ENCODE measurements at places on chromosomes 7 and 10.

DNA sequence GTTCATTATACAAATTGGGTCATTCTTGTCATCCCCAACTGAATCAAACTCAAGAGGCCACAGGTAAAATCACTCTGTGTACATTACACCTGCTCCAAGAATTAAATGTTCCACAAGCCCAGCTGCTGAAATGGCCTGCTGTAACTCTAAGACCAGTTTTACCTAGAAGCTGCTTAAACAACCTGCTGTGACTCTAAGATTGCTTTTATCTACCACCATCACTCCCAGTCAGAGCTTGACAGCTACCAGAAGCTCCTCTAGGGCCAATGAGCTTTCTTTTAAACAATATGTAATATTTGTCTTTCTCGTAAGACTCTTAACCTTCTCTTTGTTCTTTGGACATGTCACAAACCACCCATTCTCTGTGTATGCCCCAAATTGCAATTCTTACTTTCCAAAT, 141.8 kb upstream of the LRGUK start:
- DNase-seq: no peak

DNA sequence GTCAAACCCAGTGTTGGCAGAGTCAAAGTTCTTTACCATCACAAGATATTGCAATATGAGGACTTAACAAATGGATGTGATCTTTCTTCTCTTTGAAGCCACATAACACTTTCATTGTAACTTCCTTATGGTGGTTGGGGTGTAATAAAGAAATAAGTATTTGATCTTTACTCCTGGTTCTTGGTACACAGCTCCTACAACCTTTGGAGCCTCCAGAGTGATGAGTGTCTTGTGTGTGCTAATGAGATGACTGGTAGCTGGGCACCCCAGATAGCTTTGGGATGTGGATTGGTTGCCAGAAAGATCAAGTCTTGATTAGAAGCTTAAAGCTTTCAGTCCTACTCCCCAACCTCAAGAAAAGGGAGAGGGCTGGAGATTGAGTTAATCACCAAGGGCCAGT, 31.1 kb upstream of the YAE1 start:
- no peak for DNase-seq

- DNase-seq: no peak
Measured at GRCh38 chr10:21355591-21356011, 169.9 kb downstream of the SKIDA1 start.

- DNase-seq: no peak
Measured at GRCh38 chr10:48332871-48333216, 26.4 kb downstream of the MAPK8 start.

DNA sequence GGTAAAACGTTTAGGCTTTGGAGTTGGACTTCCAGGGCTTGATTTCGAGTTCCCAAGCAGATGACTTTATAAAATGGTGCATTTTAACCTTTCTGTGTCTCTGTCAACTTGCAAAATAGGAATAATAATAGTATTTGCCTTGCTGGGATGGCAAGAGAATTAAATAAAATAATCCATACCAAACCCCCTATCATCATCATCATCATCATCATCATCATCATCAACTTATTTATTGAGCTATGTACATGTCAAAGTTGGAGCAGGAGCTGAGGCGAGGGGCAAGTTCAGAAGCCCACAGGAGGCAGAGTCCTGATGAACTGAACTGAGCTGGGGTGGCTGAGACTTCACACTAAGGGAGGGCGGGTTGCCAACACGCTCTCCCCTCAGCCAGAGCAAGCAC, 51.7 kb upstream of the KCNMA1 start:
- DNase-seq: no peak

DNA sequence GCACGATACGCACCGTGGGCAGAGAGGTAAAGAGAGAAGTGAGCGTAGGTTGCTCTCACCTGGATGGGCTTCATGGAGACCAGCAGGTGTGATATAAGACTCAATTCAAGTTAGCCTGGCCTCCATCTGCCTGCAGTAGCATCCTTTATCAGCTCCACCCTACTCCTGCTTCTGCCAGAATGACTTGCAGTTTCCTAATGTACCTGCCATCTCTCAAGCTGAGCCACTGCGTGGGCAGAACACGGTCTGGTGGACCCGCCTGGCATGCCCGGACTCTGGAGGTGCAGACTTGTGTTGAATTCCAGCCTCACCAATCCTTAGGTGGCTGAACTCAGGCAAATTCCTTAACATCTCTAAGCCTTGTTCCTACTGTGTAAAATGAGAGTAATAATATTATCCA, 64.3 kb downstream of the STEAP1B start:
- no peak for DNase-seq

GRCh38 chr7:25988640-25989039, 163.4 kb upstream of the NFE2L3 start:
- DNase-seq: no peak

- DNase-seq: peak; percentile 45
Measured at GRCh38 chr7:39720586-39720985, 97.2 kb downstream of the RALA start.

DNA sequence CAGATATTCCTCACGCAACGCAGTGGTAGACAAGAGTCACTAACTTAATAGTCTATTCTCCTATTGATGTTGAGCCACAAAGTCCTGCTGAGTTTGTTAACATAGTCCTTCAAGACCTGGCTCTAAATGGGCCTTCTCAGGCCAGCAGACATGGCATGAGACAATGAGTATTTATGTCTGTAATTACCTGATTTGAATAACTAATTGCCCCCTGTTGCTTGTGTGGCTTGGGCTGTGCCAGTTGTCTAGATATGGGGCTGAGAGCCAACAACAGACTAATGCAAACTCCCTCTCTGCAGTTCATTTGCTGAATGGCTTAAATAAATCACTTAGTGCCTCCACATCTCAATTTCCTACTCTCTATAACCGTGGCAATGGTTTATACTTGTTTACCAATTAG, 65.5 kb upstream of the VWC2 start:
- DNase-seq: no peak

- peak; percentile 69 for DNase-seq
Measured at GRCh38 chr7:130071701-130072622, 1.6 kb downstream of the KLHDC10 start.

DNA sequence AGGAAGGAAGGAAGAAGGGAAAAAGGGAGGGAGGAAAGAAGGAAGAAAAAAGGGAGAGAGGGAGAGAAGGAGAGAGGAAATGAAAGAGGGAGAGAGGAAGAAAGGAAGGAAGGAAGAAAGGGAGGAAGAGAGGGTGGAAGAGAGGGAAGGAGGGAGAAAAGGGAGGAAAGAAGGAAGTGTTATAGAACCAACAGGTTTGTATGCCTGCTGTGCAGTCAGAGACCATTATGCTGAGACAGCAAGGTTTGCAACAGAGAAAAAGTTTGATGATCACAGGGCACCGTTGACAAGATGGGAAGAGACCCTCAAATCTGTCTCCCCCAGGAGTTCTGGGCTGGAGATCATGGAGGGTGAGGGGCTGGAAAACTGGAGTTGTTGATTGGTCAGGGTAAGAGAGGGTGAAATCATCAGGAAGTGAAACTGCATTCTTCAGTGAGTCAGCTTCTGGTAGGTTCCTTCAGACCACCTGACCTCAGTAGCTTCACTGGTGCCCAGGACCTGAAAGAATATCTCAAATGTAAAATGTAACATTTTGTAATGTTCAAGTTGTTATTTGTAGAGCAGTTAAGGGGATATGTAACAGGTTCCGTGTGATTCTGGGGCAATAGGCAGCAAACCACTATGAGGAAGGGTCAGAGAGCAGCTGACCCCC, 76.3 kb downstream of the JCAD start:
- no peak for DNase-seq

DNA sequence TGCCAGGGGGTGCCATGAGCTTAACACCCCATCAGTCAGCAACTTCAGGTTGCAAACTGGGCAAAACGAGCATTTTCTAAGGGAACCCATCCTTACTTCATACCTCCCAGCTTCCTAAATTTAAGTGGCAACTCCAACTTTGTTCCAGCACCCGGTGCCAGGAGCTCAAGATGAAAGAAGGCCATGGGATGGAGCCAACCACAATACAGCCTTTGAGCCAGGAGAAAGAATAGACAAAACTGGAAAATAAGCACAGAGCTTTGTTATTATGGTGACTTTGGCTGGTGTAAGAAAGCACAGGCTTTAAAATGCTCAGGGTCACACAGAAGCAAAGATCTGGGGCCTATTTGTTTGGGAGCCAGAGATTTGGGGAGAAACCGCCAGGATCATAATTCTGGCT, 388.7 kb upstream of the MGMT start:
- DNase-seq: no peak

- DNase-seq: no peak
Measured at GRCh38 chr7:15330943-15331342, 230.9 kb downstream of the AGMO start.

GRCh38 chr10:88849234-88849633, 2.4 kb downstream of the ANKRD22 start:
- no peak for DNase-seq

DNA sequence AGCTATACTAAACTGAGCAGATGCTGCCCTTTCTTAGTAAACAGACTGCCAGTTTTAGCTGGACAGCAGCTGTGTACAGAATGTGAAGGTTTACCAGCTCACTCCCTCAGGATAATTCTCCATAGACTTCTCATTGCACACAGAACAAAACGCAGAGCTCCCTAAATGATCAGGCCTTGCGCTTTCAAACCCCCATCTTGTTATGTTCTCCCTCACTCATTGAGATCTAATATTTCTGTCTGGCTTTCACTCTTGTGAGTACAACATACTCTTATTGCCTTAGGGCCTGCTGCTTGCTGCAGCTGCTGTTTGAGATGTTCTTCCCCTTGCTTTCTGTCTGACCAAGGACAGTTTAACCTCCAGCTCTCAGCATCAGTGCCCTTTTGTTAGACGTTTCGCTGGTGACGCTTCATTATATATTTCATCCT, 17.3 kb downstream of the VWDE start:
- DNase-seq: no peak

- no peak for DNase-seq
Measured at GRCh38 chr10:121112136-121112535, 261.0 kb downstream of the WDR11 start.

GRCh38 chr10:69974551-69975155, 78.0 kb upstream of the MACROH2A2 start:
- no peak for DNase-seq

DNA sequence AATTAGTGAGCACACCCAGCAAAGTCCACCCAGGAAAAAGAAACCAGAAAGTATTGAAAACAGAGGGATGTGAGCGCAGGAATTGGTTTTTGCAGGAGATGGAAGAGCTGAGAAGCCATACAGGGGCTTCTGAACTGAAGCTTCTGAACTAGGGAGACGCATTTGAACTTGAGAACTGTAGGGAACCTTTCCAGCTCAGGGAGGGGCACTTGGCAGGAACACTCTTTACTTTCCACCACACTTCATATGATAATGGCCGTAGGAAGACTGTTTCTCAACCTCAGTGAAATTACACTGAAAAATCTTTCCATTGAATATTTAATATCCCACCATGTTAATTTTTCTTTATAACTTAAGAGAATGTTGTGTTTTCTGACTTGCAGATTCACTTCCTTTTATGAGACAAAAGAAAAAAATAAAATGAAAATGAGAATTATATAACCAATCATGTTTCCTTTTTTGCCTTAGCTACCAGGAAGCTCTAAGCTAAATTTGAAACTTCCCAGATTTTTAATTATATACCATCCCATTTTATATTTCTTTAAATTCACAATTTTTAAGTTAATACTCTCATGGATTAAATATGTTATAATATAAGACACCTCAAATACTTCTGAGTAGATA, 98.3 kb upstream of the TCF7L2 start:
- no peak for DNase-seq

DNA sequence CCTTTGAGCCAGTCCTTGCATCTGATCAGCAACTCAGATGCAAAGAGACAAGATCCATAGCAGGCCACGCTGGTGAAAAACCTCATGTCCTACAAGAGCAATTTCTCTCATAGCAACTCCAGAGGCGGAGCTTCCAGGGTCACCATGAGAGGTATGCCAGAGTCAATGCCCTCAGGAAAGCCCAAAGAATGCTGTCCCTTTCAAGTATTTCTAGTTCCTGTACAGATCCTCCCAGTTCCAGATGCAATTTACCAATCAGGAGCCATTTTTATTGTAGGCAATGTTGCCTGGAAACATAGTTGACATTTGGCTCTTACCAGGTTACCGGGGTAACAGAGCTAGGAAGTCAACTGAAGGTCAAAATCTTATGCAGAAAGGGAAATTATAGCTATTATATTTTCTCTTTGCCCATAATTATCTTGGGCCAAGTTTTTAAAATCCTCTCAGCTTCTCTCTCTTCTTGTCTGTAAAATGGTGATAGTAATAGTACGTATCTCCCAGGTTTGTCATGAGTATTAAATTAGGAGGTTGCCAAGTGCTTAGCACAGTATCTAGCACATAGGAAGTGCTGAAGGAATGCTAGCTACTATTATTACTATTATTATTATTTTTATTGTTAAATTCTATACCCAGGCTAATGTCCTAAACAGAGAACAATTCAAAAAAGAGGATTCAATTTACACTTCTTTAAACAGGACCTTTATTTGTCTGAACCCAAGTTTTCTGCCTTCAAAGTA, 46.3 kb upstream of the TM9SF3 start:
- DNase-seq: peak; percentile 58

- no peak for DNase-seq
Measured at GRCh38 chr7:83105063-83105462, 57.6 kb downstream of the PCLO start.

DNA sequence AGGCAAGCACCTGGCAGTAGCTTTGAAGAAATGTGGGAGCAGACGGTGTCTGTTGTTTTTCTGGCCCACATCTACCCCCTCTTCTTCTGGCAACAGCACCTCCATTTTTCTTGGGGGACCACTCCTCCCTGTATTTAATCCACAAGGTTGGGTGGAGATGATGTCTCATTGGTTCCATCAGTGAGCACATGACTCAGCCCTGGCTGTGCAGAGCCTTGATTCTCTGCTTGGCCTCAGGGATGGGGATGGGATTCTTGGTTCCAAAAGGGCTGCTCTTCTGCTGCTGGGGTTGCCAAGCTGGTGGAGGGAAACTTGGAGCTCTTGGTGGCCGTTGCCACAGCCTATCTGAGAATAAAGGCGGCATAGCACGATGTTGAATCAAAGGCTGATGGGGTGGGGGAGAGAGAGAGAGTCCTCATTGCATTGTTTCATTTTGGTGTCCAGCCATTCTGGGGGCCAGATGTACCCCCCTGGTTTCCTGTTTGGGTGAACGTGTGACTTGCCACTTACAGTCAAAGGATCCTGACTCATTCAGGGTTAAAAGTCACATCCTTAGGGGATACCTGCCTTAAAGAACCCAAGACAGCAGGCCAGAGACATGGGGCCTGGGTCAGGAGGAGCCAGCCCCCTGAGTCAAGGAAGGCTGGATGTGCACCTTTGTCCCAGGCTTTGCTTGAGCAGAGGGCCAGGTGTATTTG, 25.9 kb downstream of the GRK5 start:
- no peak for DNase-seq
